ENCODE measurements at places on chromosomes 6 and 20. TPM values are rescaled to one million over a fixed set of nuclear protein-coding genes. Genes with fewer than 3 reads are reported as not detected.

Gene CEP43
- total RNA-seq: 11.8 TPM

Gene CCN6
- total RNA-seq: not detected

Gene FAM83C
- total RNA-seq: not detected

Gene GPR6
- not detected for total RNA-seq

Gene SCRT2
- total RNA-seq: not detected

Gene KLC4
- 15.9 TPM for total RNA-seq

Gene CYP21A2
- not detected for total RNA-seq

Gene HRH3
- not detected for total RNA-seq

Gene SMIM13
- total RNA-seq: 17.4 TPM

Gene ZNF391
- total RNA-seq: 1.6 TPM

Gene PNLDC1
- not detected for total RNA-seq

Gene RNASET2
- 5.6 TPM for total RNA-seq

Data from vein endothelial cell (primary cell).